Activated naive CD4-positive, alpha-beta T cell treated with anti-CD3 and anti-CD28 coated beads, Interleukin-2, amount 50 U/mL, for 72 hours (primary cell): ENCODE measurements at places on chromosomes 4 and X. TPM values are rescaled to one million over a fixed set of nuclear protein-coding genes. Genes with fewer than 3 reads are reported as not detected.

The HSFX1 gene
- total RNA-seq, result 0.11 TPM

The ARMCX1 gene
- total RNA-seq, result 2.8 TPM

The ITIH6 gene
- not detected for total RNA-seq

The FSTL5 gene
- total RNA-seq, result not detected

The RAB40A gene
- total RNA-seq, result 0.14 TPM

The FHL1 gene
- 6.9 TPM for total RNA-seq
